Activated CD4-positive, CD25-positive, alpha-beta regulatory T cell (primary cell): ENCODE measurements at places on chromosomes 6 and 20.

GRCh38 chr6:153312634-153313033 is 181.6 kb upstream of the RGS17 start:
- no peak for DNase-seq

GRCh38 chr6:19714434-19715166 is 122.6 kb upstream of the ID4 start:
- no peak for DNase-seq

DNA sequence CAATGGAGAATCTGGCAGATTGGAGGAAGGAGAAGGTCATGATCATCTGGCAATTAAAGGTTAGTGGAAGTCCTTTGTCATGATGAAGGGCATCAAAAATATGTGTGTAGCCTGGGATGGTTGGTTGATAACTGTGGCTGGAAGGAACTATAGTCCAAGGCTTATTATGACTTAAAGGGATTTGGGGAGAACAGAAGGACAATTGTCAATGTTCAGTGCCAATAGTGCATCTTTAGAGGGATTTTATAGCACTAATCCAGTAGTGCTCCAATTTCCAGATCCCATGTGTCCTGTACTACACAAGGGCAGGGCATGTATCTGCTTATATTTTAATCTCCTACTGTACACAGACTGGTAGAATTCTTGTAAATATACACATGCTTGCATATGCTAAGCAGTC is 5.0 kb upstream of the ZBTB24 start:
- DNase-seq = no peak

- no peak for DNase-seq
Observed at GRCh38 chr6:52009466-52010140, 77.8 kb downstream of the PKHD1 start.

DNA sequence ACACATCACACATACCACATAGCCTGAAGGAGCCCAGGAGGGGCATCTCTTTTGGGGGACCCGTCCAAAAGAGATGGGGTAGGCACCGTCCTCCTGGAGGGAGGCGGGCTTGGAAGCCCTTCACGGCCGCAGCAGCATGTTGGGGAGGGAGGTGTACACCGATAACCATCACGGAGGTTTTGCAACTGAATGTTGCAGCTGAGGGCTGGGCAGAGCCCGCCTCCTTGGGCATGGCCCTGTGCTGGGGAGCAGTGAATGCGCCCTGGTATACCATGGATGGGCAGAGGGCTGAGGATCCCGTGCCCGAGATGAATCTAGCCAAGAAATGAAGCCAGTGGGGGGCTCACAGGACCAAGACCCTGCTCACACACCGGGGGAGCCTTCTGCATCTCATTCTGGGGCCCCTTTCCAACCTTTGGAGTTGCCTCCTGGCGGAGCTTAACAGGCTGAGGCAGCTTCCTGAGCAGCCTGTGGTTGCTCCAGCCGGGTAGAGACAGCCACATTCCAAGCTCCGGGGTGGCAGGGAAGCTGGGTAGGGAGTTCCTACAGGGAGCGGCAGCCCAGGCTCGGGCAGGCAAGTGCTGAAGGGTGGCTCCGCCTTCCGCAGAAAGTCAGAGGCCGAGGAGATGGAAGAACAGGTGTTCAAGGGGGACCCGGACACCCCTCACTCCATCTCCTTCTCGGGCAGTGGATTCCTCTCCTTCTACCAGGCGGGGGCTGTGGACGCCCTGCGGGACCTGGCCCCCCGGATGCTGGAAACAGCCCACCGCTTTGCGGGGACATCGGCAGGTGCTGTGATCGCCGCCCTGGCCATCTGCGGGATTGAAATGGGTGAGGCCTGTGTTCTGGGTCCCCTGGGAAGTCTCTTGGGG is at the start of gene PNPLA1:
TSS of gene PNPLA1 (plus strand) at position 227 of the 872 bp plus-strand sequence. CDS start at position 627, 400 bp downstream.
- no peak for DNase-seq

GRCh38 chr6:64214373-64214772 is 578.8 kb downstream of the PHF3 start:
- no peak for DNase-seq

GRCh38 chr6:45513213-45513618 is 135.5 kb upstream of the SUPT3H start:
- DNase-seq = no peak

DNA sequence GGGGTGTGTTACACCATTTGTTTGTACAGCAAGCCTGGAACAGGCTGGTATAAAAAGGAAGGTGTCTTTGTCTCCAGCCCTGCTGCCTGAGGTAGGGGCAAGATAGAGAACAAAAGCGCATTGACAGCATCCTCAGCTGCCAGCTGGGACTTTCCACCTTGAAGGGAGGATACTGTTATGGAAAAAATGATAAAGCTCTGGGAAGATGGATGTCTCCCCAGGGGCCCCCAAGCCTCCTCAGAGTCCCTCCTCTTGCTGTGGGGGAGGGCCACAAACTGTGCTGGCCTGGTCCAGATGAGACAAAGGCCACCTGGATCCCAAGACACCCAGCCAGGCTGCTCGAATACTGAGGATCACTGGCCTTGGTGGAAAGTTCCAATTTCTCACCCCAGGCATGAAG is 13.0 kb downstream of the REM1 start:
- no peak for DNase-seq

DNA sequence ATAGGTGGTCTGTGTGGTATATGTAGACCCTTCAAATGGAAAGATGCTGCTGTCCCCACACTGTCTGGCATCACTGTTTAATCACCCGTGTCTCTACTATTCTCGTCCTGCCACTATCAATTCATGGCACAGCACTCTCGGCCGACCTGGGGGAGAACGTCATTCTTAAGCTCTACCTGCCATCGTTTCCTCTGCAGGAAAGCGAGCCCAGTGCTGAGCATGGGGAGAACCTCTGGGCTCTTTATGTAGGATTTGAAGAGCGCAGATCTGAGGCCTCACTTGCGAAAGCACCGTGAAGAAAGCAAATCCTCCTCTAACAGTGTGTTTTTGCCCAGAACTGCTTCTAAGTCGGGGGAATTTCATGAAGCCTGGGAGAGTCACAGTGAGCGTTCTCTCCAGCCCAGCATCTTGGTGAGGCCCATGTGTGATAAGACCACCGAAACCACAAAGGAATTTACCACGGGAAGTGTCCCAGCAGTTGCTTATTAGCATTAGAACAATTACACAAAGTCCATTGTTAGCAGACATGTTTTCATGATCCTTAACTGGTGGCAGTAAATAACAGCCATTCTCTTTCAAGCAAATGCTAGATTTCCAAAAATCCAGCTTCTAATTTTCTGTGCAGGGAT is 124.3 kb downstream of the SCML4 start:
- no peak for DNase-seq

- no peak for DNase-seq
Observed at GRCh38 chr6:1312203-1312472, 240 bp downstream of the FOXQ1 start.

- no peak for DNase-seq
Observed at GRCh38 chr6:45956663-45957062, 59.0 kb downstream of the CLIC5 start.

- no peak for DNase-seq
Observed at GRCh38 chr6:81166770-81167169, 585.7 kb downstream of the TENT5A start.

GRCh38 chr6:140779991-140780596 is 1352.6 kb upstream of the GJE1 start:
- no peak for DNase-seq

- no peak for DNase-seq
Observed at GRCh38 chr20:652615-653109, 338 bp downstream of the SRXN1 start.

- DNase-seq = no peak
Observed at GRCh38 chr6:18488526-18489270, 101.5 kb downstream of the RNF144B start.

- DNase-seq = no peak
Observed at GRCh38 chr20:4369798-4370124, 351.9 kb upstream of the PRND start.

DNA sequence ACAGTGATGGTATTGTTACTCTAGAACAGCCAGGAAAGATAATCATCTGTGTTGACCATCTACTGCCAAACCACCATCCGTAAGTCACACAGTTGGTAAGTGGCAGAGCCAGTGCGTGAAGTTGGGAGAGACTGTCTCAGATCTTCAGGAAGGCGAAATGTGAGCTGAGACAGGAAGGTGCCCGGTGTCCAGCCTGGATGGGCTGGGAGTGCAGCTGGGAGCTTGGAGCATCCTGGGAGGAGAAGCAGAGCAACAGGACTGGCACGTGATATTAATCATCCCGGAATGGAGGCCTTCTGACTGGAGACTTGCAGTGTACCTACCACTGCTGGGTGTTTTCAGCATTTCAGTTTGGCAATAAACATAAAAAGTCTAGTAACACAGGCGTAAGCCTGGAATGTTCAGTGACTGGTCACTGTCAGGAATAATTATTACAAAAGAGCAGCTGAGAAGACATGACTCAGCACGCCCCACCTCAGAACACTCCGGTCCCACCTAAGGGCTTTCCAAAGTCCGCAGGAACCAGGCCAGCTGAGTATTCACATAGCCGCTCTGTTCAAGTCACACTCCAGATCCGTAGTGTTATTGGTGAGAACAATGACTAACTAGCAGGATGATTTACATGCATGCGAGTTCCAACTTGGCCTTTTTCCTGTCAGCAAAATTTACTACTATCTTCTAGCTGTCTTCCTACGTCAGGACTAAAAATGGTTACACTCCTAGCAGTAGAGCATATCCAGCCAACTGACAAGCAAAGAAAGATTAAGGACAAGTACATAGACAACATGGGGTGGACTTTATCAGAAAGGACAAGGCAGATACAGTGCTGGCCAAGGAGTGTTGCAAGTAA is 45.1 kb upstream of the PNRC1 start:
- DNase-seq = no peak

- no peak for DNase-seq
Observed at GRCh38 chr6:98526465-98526864, 307.9 kb upstream of the POU3F2 start.

DNA sequence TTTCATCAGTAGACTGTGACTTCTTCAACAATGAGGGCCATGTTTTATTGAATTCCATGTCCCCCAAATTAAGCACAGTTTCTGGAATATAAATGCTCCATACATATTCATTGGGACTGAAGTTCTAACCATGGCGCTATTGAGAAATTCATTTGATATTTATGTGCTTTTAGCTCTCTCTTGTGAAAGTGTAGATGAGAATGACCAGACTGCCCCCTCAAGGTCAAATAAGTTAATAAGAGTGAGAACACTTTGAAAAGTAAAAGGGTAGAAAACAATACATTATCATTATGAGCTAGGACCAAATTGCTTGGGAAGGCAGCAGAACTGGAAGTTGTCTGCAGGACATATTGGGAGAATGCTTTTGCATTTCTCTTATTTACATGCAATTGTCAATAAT is 597.9 kb downstream of the EPM2A start:
- DNase-seq = no peak

DNA sequence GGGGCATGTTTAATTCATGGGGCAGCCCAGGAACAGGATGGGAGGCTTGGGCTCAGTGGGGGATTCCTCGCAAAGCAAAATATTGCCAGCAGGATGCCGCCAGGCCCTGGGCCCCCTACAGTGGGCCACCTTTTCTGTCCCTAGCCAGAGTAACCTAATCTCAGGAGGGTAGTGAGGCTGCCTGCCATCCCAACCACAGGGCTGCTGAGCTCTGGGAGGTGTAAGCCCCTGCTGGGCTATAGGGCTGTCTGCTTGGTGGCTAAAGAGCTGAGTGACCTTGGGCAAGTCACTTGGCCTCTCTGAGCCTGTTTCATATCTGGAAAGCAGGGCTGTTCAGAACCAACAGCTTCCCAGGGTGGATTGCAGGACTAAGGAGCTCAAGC is 35.7 kb upstream of the CDH22 start:
- no peak for DNase-seq
